BJ (cell line): ENCODE measurements at places on chromosomes 1 and 21. TPM values are rescaled to one million over a fixed set of nuclear protein-coding genes. Genes with fewer than 3 reads are reported as not detected.

Gene PCP4
- not detected in 2 replicates for polyA plus RNA-seq

Gene FCRL2
- polyA plus RNA-seq, result not detected in 2 replicates

Gene ARHGAP30
- not detected in 2 replicates for polyA plus RNA-seq

GRCh38 chr1:67372898-67373297 is 57.3 kb downstream of the SERBP1 start:
- no peak for DNase-seq

GRCh38 chr1:6105763-6106162 is 60.1 kb downstream of the KCNAB2 start:
- DNase-seq, result no peak

DNA sequence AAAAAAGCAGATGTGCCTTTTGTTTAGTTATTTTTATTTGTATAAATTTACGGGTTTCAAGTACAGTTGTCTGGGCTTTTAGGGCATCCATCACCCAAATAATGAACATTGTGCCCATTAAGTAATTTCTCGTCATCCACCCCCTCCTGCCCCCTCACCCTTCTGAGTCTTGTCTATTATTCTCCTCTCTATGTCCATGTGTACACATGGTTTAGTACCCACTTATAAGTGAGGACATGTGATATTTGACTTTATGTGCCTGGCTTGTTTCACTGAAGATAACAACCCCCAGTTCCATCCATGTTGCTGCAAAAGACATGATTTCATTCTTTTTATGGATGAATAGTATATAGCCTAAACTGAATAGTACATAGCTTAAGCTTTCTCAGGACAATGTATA is 189.2 kb downstream of the ZP4 start:
- DNase-seq, result no peak
